ENCODE measurements at places on chromosomes 7 and 10. TPM values are rescaled to one million over a fixed set of nuclear protein-coding genes. Genes with fewer than 3 reads are reported as not detected.

Gene ASAH2
- total RNA-seq: 0.43 TPM

- DNase-seq: peak; percentile 25
These were observed 2.6 kb downstream of the CLDN4 start for GRCh38 chr7:73833251-73833919.

DNA sequence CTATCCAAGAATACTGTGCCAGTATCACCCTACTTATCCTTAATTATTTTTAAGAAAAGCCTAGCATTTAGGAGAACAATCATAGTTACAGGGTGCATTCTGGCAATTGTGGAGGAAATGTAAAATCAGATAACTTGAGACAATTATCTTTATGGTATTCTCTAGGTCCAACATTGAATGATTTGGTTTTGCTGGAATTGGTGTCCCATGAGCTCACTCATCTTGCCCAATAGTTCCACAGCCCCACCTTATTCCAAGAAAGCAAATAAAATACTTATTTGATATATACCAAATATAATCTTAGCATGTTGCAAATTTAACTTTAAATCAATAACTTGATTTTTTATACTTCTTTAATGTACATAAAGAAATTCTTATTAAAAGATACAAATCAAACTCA is 65.3 kb downstream of the DGKB start:
- DNase-seq: no peak

Gene CYP26C1
- total RNA-seq: 0.25 TPM

DNA sequence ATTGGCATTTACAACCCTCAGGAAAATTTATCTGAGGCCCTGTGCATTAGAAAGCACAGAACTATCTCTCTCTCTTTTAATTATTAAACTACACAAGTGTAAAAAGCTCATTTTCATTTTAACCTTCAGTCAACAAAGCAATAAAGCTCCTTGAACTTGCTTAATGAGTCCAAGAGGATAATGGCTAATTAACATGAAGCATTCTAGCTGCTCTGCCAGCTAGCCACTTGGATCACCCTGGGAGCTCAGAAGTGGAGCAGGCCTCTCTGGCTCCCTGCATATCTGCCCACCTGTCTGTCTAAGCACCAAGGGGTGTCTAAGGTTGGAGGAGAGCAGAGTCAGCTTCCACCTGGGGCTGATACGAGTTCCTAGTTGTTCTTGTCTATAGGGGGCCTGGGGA is 56.0 kb upstream of the SLC35G1 start:
- DNase-seq: no peak

DNA sequence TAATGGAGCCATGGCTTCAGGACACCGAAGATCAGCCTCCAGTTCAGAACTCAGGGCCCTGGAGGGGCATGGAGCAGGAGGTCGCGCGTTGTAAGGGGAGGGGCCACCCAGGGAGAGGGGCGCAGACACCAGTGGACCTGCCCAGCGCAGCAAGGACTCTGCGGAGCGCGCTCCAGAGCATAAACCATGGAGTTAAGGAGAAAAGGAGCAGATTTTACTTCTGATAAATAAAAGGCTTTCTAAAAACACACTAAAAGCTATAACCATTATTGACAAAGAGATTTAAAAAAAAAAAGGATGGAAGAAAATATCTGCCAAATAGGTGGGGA is 10.5 kb downstream of the CALY start:
- DNase-seq: no peak

DNA sequence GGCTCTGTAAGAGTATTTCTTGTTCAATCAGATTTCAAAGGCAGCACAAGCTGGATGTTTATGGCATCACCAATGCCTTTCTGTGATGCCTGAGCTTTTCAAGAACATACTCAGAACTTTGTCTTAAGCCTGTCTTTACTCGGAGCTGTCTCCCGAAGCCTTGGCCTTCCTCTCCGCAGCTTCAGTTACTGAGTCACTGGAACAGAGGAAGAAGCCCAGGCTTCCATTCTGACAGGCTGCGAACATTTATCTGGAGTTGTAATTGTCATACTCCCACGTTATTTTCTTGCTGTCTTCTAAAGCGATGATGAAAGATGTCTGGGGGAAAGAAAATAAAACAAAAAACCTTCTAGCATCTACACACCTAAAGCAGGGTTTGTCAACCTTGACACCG is 43.9 kb downstream of the GRK5 start:
- DNase-seq: peak; percentile 73

DNA sequence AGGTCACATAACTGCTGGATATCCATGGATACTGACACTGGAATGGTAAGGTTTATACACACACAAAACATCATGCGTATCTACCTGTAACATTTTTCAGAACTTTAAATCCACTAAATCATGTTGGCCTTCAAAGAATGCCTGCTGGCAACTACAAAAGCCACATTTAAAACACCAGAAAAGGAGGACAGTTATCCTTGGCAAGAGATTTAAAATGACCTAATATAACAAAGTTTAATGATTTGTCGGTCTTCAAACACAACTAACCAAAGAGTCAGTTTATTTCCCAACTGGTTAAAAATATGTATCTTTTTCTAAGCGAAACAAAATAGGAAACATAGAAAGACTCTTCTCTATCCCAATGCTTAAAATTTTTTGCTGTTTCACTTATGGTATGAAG is 24.0 kb downstream of the WAPL start:
- no peak for DNase-seq

Gene CALML3
- total RNA-seq: not detected
